ENCODE measurements at places on chromosomes 3 and 15.

DNA sequence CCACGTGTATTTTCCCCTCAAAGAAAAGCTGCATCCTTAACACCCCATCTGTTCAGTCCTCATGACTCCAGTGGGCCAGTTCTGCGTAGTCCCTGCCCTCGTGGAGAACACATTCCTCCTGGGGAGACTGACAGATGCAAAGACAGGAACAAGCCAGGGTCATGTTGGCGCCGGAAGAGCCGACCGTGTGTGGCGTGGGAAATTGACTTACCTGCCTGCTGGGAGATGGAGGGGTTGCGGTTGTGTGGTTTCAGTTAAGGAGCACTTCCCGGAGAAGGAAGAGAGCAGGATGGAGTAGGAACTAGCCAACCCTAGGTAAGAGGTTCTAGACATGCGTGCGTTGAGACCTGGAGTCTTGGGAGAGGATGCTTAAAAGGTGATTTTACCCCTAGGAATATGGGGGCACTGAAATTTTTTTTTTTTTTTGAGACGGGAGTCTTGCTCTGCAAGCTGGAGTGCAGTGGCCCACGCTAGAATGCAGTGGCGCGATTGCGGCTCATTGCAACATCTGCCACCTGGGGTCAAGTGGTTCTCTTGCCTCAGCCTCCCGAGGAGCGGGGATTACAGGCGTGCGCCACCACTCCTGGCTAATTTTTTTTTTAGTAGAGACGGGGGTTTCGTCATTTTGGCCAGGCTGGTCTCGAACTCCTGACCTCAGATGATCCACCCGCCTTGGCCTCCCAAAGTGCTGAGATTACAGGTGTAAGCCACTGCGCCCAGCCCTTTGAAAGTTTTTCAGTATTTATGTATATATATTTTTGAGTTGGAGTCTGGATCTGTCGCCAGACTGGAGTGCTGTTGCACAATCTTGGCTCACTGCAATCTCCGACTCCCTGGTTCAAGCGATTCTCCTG lies 1.4 kb downstream of the VHL start:
- DNase-seq, result no peak

DNA sequence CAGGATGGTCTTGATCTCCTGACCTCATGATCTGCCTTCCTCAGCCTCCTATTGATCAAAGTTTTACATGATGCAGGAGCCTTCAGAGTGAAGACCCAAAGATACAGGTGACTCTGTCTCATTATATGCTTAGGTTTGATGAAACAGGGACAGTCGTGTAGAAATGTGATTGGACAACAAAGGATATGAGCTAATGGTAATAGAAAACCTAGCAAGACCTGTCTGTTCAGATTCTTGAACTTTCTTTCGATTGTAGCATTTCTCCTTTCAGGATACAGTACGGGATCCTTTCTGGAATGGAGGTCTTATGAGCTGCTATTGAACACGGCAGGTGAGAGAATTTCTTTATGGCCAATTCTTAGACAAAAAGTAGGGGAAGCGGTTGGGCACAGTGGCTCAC lies at the start of gene ACKR2:
Gene ACKR2 (plus strand): TSS at position 244 of the 400 bp plus-strand sequence. CDS start 55,058 bp downstream, outside the sequence.
- no peak for DNase-seq

GRCh38 chr3:186823386-186823785 lies 17.1 kb upstream of the RFC4 start:
- no peak for DNase-seq

DNA sequence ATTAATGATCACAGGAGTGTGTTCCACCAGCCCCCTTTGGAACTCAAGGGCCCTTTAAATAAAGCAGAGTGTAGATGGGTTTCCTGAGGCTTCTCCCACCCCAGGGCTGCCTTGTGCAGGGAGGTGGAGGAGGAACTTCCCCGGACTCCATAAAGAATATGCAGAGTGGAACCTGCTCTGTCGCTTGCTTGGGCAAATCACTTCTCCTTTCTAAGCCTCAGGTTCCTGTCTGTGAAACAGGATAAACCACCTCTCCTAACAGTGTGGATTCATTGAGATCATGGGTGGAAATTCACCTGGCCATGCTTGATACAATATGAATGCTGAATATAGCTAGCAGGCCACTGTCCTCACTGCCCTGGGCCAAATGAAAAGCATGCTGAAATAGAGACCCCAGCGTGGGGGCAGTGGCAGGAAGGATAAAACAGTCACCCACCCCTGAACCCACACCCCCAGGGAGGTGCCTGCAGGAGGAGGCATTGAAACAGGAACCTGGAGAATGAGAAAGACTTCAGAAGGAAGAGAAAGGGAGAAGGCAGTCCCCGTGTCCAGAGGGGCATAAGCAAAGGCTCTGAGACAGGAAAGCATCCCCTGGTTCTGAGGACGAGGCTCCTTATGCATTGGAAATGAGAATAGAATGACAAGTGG lies 41.1 kb upstream of the CHRNB4 start:
- no peak for DNase-seq

GRCh38 chr15:84961114-84961452 lies 20.6 kb upstream of the PDE8A start:
- no peak for DNase-seq

DNA sequence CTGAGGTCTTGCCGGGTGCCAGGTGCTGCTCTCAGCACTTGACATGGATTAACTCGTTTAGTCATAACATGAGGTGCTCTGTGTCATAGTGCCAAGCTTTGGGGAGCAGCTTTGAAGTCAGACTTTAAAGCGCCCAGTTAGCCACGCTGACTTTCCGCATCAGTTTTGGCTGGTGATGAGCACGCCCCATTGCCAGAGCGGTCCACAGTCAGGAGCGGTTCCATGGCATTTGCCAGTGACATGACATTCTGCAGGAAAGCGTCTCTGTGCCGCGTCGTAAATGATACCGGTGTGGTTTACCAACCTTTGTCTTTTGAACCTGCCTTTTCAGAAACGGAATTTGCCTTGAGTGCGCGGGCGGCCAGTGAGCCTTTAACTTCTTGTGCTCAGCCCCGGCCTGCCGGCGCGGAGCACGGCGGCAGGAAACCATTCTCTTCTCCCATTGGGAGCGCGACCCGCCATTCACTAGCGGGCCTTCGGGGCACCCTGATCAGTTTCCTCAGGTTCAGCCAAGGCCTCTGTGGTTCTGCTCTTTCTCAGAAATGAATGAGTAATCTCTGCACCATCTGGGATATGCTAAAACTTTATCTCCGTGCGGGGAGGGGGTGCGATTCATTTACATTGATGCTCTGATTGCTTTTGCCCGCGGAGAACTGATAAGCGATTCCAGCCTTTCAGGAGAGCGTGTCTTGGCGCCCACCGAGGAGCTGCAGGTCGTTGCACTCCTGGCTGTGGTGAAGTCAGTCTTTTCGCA lies 1.7 kb upstream of the SLC2A2 start:
- peak; percentile 29 for DNase-seq

DNA sequence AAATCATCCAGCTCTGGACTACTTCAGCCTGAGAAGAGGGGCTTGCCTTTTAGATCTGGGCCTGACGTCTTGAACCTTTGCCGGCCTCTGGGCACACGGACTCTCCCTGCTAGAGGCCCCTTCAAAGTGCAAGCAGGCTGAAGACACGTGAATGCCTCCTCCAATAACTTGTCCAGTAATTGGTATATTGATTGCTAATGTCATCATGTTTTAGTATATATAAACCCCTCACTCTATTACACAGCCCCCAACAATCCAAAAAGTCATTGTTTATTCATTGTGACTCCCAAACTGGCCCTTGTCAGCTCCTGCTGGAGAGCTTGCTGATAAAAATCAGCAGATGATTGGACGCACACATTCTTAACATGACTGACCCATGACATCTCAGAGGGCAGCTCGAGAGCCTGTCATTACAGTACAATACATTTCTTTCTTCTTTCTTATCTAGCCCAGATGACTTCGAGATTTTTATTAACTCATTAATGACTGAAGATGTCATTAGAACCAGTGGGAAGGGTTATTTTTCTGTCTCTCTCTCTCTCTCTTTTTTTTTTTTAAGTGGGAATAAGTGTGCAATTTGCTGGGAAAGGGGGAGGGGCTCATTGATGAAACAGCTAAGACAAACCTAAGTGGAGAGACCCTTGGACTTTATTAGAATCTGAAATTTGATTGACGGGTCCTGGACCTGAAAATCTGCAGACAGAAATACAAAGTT lies 65.5 kb upstream of the NR2F2 start:
- no peak for DNase-seq

- DNase-seq, result no peak
Observed at GRCh38 chr3:44000586-44000985, 241.1 kb upstream of the TOPAZ1 start.

DNA sequence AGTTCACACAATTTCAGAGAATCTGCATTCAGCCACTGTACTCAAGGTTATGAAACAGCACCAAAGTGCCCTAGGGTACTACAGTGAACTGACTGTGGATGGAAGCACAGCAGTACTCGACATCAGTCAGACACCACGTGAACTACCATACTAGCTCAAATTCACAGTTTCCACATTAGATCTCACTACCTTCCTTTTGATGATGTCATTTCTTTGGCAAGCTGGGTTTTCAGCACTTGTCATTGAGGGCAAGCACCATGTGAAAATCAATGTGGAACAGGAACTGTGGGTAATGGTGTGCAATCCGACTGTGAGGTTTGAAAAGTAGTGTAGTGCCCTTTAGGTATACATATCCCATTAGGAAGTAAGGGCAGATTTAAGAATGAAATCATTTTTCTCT lies 110.5 kb upstream of the BFSP2 start:
- no peak for DNase-seq

- DNase-seq, result no peak
Observed at GRCh38 chr3:139302084-139302800, 41.6 kb upstream of the MRPS22 start.

DNA sequence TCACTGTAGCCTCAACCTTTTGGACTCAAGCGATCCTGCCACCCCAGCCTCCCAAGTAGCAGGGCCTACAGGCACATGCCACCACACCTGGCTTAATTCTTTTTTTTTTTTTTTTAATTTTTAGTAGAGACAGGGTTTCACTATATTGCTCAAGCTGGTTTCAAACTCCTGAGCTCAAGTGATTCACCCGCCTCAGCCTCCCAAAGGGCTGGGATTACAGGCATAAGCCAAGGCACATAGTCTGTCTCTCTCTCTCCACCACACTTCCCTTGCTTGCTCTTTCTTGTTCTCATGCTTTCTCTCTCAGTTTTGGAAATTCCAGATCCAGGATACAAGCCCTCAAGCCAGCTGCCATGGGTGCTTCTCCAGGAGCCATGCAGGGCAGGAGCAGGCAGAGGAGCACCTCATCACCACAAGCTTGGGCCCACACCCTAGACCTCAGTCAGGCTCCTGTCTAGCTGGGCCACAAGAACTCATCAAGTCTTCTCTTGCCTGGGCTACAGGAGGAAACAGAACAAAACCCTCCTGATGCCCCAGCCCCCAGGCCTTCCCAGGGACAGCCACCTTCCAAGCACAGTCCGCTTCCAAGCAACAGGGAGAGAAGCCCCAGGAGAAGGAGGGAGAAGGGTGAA lies 145.3 kb upstream of the LPP start:
- no peak for DNase-seq

- DNase-seq, result no peak
Observed at GRCh38 chr3:170566413-170566812, 19.5 kb downstream of the SLC7A14 start.

- peak; percentile 34 for DNase-seq
Observed at GRCh38 chr15:51341366-51342226, at the start of gene GLDN. Gene GLDN (plus strand): TSS chr15:51341655. CDS start chr15:51341685, 30 bp downstream.

DNA sequence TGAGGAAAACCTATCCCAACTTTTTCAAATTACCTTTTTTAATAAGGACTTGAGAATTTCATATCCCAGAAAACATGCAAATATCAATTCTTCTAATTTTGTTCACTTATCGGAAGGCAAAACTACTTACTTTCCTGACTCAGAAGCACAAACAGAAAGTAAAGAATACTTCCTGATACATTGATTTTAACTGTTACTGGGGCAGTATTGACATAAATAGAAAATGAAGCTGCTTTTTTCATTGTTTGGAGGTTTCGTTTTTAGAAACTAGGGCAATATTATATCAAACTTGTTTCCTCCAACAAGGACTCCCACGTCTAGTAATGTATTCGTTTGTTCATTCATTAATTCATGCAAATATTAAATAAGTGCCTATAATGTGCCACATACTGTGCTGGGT lies 19.1 kb downstream of the PAQR9 start:
- no peak for DNase-seq

DNA sequence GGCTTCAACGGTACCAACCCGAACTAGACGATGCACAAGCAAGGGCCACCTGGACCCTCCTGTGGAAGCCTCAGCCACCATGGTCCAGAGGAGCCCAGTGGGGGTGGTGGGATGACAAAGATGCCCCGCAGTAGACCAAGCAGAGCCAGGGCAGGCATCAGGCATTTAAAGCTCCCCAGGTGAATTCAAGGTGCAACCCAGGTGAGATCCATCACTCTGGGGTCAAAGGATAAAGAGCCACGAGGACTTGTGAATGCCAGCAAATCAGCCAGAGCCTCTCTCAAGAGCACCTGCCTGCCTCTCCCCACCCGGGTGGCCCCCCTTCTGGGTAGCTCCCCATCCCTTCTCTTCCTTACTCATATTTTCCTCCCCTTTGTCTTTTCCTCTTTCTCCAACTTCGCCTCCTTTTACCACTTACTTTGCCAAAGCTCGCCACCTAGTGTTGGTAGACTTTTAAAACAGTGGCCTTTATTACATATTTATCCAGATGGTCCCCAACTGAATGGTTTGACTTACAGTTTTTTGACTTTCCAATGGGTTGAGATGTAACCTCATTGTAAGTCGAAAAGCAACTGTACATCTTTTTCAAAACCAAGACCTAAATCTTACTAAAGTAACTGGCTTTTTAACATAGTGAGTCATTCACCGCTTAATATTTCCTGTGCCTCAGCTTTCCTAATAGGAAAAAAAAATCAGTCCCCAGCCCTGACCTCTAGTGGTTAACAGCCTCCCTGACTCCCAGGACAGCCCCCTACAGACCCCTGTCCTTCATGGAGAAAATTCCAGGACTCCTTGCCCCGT lies 18.8 kb downstream of the PLA2G4F start:
- peak; percentile 41 for DNase-seq

GRCh38 chr3:16890597-16891333 lies 6.0 kb downstream of the PLCL2 start:
- no peak for DNase-seq

- DNase-seq, result peak; percentile 34
Observed at GRCh38 chr3:100210772-100211135, 50.0 kb upstream of the TBC1D23 start.

- no peak for DNase-seq
Observed at GRCh38 chr15:26372706-26373105, 400.2 kb downstream of the GABRB3 start.

GRCh38 chr3:135242285-135242684 lies 447.2 kb downstream of the EPHB1 start:
- DNase-seq, result no peak

- no peak for DNase-seq
Observed at GRCh38 chr3:119595639-119596334, 1.9 kb upstream of the PLA1A start.

- peak; percentile 59 for DNase-seq
Observed at GRCh38 chr3:132519914-132520313, 77.2 kb upstream of the ACKR4 start.

DNA sequence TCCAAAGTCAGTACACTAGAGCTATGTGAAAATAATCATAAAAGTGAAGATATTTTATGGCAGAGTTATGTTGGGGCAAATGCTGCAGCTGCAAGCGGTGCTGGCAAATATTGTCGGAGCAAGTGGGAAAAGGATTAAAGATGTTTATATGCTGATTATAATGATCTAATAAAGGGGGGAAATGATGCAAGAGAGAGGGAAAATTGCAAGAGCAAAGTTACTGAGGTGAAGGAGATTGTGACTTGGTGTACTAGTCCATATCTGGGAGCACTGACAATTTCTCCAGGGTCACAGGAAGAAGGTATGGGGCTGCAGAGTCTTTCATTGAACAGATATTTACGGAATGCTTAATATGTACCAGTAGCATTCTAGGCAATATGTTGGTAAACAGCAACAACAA lies 45.8 kb downstream of the OPA1 start:
- no peak for DNase-seq

- DNase-seq, result peak; percentile 27
Observed at GRCh38 chr3:184259878-184260723, 1.3 kb downstream of the CAMK2N2 start.
